ENCODE measurements at places on chromosomes 4 and X.

- no peak for DNase-seq
Observed at GRCh38 chr4:122784261-122784660, 42.4 kb upstream of the FGF2 start.

DNA sequence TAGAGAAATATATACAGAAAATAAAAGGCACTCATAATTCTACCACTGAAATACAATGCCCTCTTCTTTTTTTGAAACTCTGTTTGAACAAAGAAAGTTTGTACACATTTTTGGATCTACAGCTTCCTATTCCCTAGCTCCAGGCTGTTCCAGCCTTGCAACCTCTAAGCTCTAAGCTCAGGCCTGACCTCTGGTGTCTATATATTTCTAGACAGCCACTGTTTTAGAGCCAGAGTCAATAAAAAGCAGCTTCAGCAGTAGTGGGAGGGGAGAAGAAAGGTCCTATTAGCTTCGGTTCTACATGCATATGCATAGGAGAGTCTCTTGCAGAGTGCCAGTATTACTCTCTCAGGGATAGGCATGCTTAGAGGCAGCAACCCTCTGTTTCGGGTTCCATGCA, 39.7 kb downstream of the CLDN2 start:
- DNase-seq = no peak

DNA sequence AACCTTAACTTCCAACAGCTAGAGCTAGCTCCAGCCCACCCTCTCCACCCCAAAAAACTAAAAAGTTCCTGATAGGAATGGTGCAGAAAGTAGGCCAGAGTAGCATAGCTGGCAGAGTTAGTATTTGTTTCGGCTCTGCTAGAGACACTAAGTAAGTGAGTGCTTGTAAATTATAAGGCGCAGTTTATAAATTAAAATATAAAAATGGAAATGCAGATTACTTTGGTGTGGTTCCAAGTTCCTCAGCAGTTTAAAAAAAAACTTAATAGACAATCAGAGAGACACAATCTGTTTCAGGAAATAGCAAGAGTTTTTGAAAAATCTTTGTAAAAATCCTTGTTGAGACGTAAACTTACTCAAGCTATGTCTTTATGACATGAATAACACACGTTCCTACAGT, 2.8 kb upstream of the LGI2 start:
- DNase-seq = no peak

DNA sequence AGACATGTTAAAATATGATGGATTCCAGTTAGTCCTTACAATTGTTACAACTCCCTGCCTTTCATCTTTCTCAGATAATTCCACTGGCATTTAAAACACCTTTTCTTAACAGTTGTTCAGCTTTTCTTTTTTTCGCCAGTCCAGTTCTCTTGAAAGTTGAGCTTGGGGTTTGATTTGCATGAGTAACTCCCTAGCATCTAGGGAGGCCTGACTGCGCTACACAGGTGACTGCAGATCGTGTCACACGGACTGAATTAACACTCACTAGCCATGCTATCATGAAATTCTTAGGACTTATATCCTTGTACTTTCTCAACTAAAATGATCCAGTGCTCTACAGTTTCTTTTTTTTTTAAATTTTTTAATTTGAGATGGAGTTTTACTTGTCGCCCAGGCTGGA, 69.8 kb downstream of the ARHGAP24 start:
- DNase-seq = no peak

- DNase-seq = no peak
Observed at GRCh38 chr4:2217726-2218125, 24.2 kb downstream of the HAUS3 start.

- DNase-seq = no peak
Observed at GRCh38 chr4:53227451-53227850, 138.4 kb downstream of the SCFD2 start.

DNA sequence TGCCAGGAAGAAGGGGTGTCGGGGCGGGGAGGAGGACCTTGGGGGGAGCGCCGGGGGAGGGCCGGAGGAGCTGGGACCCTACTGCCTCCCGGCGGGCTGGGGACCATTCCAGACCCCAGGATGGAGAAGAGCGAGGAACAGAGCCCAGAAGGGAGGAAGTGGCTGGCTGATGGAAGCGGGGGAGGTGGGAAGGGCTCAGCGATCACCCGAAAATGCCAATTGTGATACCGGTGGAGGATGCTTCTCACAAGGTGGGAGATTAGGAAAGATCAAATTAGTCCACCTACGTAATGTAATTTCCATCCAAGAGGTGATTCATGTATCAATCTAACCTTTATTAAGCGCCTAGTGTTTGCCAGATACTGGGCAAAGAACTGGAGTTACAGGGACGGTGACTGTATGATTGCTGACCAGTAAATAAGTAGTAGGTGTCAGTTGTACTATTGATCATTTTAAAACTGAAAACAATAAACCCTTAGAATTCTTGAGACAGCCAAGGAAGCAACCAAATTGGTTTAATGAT, 452 bp upstream of the RAI2 start:
- no peak for DNase-seq

DNA sequence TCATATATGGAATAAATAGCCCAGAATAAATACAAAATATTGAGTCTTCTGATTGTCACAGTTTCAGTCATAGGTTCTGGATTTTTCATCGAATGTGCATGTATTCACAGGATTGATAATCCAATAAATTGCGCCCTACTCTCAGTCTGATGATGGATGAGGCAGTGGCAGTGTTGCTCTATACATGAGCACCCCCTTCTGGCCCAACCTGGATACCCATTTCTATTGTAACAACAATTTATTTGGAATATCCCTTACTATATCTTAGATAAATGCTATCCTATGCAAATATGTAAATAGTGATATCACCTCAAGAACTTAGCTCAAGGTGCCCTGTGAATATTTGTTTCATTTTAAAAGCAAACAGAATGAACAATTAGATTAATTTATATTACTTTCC, 733.7 kb upstream of the PABPC4L start:
- no peak for DNase-seq

- no peak for DNase-seq
Observed at GRCh38 chrX:125202591-125203248, 117.0 kb upstream of the TEX13C start.

DNA sequence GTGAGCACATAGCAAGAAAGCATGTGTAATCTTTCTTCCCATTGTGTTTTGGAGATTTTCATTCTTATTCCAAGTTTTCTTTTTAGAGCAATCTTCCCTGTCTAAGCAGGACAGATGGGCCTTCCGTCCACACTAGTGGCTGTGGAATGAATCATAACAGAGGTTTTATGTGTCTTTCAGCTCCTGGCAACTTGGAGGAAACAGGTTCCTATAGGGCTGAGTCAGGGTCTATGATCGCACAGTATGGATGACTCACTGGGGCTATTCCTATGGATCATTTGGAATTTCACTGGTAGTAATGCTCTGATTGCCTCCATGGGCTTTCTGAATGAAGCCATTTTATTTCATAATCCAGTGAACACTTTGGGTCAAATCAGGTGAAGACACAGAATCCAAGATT, 51.8 kb upstream of the CBLL2 start:
- DNase-seq = no peak

DNA sequence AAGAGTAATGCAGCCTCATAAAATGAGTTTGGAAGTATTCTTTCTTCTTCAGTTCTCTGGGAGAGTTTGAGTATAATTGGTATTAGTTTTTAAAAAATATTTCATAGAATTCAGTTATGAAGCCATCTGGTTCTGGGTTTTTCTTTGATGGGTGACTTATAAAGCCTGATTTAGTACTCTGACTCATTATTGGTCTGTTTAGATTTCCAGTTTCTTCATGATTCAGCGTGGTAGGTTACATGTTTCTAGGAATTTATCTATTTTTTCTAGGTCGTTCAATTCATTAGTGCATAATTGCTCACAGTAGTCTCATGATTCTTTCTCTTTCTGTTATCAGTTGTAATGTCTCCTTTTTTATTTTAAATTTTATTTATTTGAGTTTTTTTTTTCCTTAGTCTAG, 111.2 kb downstream of the CEP44 start:
- no peak for DNase-seq

DNA sequence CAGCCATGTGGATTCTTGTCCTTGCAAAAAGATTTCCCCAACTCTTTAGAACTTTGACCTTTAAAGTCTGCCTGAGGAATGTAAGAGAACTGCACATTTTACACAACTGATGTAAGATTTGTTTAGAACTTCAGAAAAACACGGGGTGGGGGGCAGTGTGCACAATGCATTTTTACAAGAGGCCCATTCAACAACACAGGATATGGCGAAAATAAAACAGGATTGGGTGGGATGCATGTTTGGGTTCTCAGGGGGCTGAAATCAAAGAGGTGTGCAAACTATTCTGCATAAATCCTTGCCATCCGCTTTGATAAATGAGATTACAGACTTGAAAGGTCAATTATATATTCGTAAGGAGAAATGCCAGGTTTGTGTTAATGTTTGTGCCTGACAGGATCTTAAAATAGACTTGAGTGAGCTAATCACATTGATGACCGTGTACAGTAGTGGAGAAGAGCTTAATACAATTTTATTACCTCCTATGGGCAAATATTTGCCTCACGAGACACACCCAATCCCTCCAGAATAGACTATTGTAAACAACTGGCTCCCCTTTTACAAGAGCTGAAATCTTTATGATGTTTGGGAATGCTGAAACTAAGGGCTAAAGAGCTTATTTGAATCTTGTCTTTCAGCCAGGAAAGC, 184.1 kb upstream of the LEF1 start:
- DNase-seq = no peak

- no peak for DNase-seq
Observed at GRCh38 chr4:164616961-164617360, 137.0 kb upstream of the SMIM31 start.

GRCh38 chrX:134246282-134246681, 9.3 kb downstream of the CCDC160 start:
- no peak for DNase-seq

DNA sequence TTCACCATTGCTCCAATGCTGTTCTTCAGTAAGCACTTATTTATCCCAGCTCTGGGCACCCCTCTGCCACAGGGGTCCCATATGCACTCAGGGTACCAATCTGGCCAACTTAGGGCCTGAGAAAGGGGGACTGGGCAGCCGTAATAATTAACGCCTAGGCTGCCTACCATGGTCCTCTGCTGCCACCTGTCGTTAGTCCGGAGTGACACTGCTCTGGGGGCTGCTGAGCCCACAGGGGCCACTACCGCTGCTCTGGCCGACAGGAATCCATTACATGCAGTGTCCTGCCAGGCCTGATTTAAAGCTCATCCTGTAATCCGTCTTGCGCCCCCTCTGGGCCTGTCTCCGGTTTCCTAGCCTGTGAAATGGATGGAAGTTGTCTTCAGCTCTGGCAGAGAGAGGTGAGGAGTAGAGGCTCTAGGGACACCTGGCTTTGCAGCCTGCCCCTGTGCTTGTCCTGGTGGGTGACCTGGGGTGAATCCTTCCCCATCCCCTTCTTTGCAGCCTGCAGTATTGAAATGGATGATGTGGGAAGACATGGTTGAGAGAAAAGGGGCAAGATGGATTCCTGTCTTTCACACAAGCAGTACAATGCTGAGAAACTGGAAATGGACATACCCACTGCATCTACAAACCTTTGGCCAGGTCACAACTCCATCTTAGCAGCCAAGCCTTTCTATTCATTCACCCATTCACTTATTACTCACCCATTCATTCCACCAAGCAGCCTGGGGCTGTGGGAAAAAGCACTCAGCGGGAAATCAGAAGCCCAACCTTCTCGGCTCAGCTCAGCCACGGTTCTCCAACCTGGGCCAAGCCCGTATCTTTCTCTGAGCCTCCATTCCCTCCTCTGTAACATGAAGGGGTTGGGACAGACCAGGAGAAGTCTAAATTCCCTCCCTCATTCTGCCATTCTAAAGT, 116.3 kb upstream of the NALF2 start:
- DNase-seq = no peak

DNA sequence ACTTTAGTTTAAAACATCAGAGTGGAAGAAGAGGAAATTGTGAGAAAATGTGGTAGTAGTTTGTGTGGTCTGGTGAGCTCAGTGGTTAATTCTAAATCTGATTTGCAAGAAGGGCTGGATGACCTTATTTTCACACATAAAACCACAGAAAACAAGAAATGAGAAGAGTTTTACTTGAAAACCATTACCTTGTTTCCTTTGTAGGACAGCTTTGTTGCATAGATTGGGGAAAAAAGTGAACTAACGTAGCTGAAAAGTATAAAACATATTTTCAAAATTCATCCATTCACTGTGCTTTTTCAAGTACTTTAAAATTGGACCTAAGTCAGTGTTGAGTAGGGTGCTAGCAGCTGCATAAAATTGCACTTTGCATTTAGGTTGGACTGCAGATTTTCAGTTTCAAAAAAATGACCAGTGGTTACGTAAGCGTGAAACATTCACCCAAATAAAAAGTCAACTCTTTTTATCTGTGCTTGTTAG, 211.3 kb downstream of the ARHGAP10 start:
- DNase-seq = no peak

GRCh38 chr4:145930592-145930991, 8.0 kb downstream of the ZNF827 start:
- no peak for DNase-seq

DNA sequence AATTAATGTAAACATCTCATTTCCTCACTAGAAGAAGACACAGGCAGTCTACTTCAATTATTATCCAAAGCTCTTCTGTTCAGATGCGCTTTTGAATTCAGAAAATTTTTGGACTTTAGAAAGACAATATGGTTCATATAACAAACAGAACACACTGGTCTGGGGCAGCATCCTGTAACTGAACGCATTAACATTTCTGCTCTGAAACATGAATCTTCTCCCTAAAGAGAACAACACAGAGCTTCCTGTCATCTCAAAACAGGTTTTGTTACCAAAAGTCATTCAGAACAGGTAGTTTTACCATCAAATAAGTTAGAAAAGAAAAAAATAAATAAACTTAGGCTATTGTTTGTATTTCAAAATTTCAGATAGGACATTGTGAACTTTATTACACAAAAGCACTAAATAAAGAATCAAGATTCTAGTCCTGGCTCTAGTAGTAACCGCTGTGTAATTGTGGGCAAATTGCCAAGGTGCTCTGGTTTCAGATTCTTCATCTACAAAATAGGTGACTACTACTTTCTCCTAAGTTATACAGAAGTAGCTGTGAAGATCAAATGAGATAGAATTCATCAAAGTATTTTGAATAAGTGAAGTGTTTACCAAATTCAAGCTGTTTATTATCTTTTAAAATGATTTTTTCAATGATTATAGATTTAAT, 252.3 kb upstream of the RASGEF1B start:
- no peak for DNase-seq

GRCh38 chr4:119207051-119207450, 5.5 kb upstream of the USP53 start:
- DNase-seq = no peak

- DNase-seq = no peak
Observed at GRCh38 chr4:112975567-112976355, 73.7 kb upstream of the ANK2 start.

DNA sequence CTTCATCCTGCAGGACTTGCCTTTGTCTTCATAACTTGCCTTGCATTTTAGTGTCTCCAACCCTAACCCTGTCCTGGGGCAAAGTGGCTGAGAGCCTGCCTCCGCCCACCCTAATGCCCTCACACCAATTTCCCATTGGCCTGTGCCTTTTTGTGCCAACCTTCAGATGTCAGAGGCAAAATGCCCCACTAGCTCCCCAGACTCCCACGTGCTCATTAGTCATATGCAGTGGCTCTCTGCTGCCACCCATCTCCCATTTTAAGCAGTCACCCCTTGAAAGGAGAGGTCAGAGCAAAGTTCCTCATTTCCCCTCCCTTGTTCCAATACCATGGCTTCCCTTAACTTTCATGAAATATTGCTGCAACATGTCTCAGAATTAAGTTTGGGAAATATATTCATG, 74.8 kb upstream of the PASD1 start:
- peak; percentile 0 for DNase-seq

All from activated CD8-positive, alpha-beta memory T cell treated with anti-CD3 and anti-CD28 coated beads for 1 hour (primary cell).